ENCODE measurements at places on chromosomes 16 and 17. TPM values are rescaled to one million over a fixed set of nuclear protein-coding genes. Genes with fewer than 3 reads are reported as not detected.
A peak's percentile ranks its signal among the peaks of the same experiment; 100 is the strongest.

DNA sequence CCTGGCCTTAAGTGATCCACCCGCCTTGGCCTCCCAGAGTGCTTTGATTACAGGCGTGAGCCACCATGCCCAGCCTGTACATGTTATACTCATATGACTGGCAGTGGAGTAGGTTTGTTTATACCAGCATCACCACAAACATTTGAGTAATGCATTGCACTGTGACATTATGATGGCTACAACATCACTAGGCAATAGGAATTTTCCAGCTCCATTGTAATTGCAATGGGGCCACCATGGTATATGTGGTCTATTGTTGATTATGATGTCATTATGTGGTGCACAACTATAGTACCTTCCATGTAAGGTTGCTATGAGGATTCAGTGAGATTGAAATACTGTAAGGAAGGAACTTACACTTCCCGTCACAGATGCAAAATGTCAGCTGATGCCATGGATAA is 168.9 kb downstream of the COPRS start:
- no peak overlapping the region for H3K27ac ChIP-seq
- H3K4me3 ChIP-seq = no peak overlapping the region
- H3K36me3 ChIP-seq = no peaks in the 10 kb centered on the region
- H3K4me1 ChIP-seq = peaks cover 3% of the 10 kb centered on the region

DNA sequence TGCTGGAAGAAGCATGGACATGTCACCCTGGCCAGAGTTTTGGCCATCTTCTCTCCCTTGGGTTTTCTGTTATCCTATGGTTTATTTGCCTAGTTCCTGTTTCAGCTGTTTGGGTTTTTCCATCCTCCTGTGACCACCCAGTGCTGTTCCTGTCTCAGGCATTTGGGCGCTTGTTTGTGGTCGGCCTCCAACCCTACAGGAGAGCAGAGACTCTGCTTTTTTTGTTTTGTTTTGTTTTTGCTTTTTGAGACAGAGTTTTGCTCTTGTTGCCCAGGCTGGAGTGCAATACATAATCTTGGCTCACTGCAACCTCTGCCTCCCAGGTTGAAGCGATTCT is 3.3 kb upstream of the ZC3H7A start:
- DNase-seq = peak; percentile 17
- H3K27me3 ChIP-seq = no peaks in the 10 kb centered on the region
- H3K4me1 ChIP-seq = peaks cover 32% of the 10 kb centered on the region
- no peak overlapping the region for H3K4me3 ChIP-seq
- no peak overlapping the region for H3K27ac ChIP-seq

- H3K4me1 ChIP-seq = peaks cover 10% of the 10 kb centered on the region
- peaks cover 10% of the 10 kb centered on the region for H3K36me3 ChIP-seq
- H3K4me3 ChIP-seq = no peak overlapping the region
- H3K27ac ChIP-seq = no peak overlapping the region
- no peak for DNase-seq
These were observed 4.7 kb downstream of the SYNRG start for GRCh38 chr17:37604556-37604955.

GRCh38 chr16:81592353-81592866 is 147.8 kb downstream of the CMIP start:
- no peaks in the 10 kb centered on the region for H3K4me1 ChIP-seq
- H3K27me3 ChIP-seq = no peaks in the 10 kb centered on the region
- H3K36me3 ChIP-seq = no peaks in the 10 kb centered on the region
- DNase-seq = no peak

- no peaks in the 10 kb centered on the region for H3K4me1 ChIP-seq
- DNase-seq = no peak
- no peak overlapping the region for H3K4me3 ChIP-seq
- H3K27ac ChIP-seq = no peak overlapping the region
- no peaks in the 10 kb centered on the region for H3K27me3 ChIP-seq
These were observed 313.1 kb upstream of the ZFHX3 start for GRCh38 chr16:73361061-73361460.

GRCh38 chr16:67350324-67350723 is 23.7 kb downstream of the LRRC36 start:
- no peaks in the 10 kb centered on the region for H3K27me3 ChIP-seq
- H3K4me1 ChIP-seq = peaks cover 6% of the 10 kb centered on the region
- no peak for DNase-seq
- no peaks in the 10 kb centered on the region for H3K36me3 ChIP-seq
- no peak overlapping the region for H3K27ac ChIP-seq

DNA sequence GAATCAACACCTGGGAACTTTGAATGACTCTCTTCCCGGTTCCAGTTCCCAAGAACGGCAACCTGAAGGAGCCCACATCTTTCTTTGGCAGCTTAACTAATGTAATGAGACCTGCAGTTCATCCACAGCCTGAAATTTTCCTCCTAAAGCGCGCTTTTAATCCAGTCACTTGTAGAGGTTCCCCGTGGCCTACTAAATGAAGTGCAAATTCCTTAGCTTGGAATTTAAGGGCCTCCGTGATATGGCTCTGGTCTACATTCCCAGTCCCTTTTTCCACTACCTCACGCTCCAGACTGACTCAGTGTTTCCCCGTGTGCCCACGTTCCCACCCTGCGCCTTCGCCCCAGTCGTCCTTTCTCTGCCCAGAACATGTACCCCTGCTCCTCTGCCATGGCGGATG is 27.2 kb downstream of the FZD2 start:
- no peak for DNase-seq
- H3K4me1 ChIP-seq = peaks cover 7% of the 10 kb centered on the region
- no peaks in the 10 kb centered on the region for H3K27me3 ChIP-seq
- H3K4me3 ChIP-seq = no peak overlapping the region
- H3K27ac ChIP-seq = no peak overlapping the region
- H3K36me3 ChIP-seq = no peaks in the 10 kb centered on the region

GRCh38 chr17:81665205-81666091 is 957 bp downstream of the OXLD1 start:
- peaks cover 17% of the 10 kb centered on the region for H3K36me3 ChIP-seq
- DNase-seq = peak; percentile 78
- peaks cover 25% of the 10 kb centered on the region for H3K4me1 ChIP-seq
- peak overlapping the region; percentile 99 for H3K4me3 ChIP-seq

GRCh38 chr17:18039535-18040260 is 490 bp downstream of the GID4 start:
- H3K4me3 ChIP-seq = peak overlapping the region; percentile 94
- H3K27ac ChIP-seq = peak overlapping the region; percentile 70
- no peaks in the 10 kb centered on the region for H3K27me3 ChIP-seq
- peaks cover 28% of the 10 kb centered on the region for H3K4me1 ChIP-seq
- H3K36me3 ChIP-seq = no peaks in the 10 kb centered on the region

- H3K27ac ChIP-seq = no peak overlapping the region
- H3K27me3 ChIP-seq = no peaks in the 10 kb centered on the region
These were observed 11.4 kb downstream of the C16orf95 start for GRCh38 chr16:87305505-87306391.

DNA sequence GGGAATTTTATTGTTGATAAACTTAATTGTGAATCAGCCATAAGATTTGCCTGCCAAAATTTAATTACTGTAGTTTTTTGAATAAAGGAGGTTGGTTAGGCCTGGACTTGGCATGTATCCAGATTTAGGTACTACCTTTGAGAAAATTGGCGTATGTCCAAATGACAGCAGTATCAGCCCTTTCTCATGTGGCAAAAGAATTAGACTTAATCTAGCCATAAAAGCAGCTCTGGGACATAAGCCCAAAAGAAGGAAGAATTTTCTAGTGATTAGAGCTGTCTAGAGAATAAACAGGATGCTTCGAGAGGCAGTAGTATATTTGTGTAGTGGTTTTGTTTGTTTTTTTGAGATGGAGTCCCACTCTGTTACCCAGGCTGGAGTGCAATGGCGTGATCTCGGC is 27.7 kb downstream of the PPM1E start:
- H3K4me1 ChIP-seq = no peaks in the 10 kb centered on the region
- H3K4me3 ChIP-seq = no peak overlapping the region
- H3K27ac ChIP-seq = no peak overlapping the region
- no peaks in the 10 kb centered on the region for H3K27me3 ChIP-seq
- DNase-seq = no peak

GRCh38 chr17:7929158-7930023 is at the start of gene KCNAB3:
KCNAB3 (minus strand) TSS chr17:7929856; CDS start chr17:7929435, 421 bp downstream.
- H3K4me3 ChIP-seq = no peak within 1 kb of the TSS
- no peak for DNase-seq

DNA sequence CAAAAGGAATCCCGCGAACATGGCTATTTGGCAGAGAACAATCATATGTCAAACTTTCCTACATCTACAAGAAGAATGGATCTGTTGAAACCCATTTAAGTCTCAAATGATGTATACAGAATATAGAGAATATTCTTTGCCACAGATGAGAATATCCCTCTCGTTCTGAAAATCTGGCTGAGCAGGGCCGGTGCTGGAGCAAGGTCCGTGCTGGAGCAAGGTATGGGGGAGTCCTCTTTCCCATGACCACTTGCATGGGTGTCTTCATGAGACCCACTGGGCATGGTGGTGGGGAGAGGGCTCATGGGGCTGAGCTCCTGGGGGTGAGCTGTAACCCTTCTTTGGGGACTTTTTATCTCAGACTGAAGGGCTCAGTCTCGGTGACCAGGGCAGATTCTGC is 440.9 kb downstream of the SOX9 start:
- H3K36me3 ChIP-seq = no peaks in the 10 kb centered on the region
- H3K4me3 ChIP-seq = no peak overlapping the region
- H3K27ac ChIP-seq = no peak overlapping the region
- DNase-seq = no peak
- no peaks in the 10 kb centered on the region for H3K4me1 ChIP-seq

TAC4 gene
- total RNA-seq = not detected

PRSS36 gene
- total RNA-seq = 3.5 TPM

DNASE1L2 gene
- total RNA-seq = 0.78 TPM

MPP3 gene
- total RNA-seq = 28.6 TPM

NPW gene
- total RNA-seq = not detected
